ENCODE measurements at places on chromosomes 3 and 15. TPM values are rescaled to one million over a fixed set of nuclear protein-coding genes. Genes with fewer than 3 reads are reported as not detected.
A peak's percentile ranks its signal among the peaks of the same experiment; 100 is the strongest.

GRCh38 chr3:119759962-119760361 is 21.9 kb upstream of the NR1I2 start:
- no peak overlapping the region for H3K27ac ChIP-seq
- no peak for DNase-seq
- H3K36me3 ChIP-seq, result peaks cover 64% of the 10 kb centered on the region
- H3K27me3 ChIP-seq, result no peaks in the 10 kb centered on the region
- H3K4me3 ChIP-seq, result no peak overlapping the region
- no peaks in the 10 kb centered on the region for H3K4me1 ChIP-seq

BOC gene
- 14.2 TPM for total RNA-seq

DNA sequence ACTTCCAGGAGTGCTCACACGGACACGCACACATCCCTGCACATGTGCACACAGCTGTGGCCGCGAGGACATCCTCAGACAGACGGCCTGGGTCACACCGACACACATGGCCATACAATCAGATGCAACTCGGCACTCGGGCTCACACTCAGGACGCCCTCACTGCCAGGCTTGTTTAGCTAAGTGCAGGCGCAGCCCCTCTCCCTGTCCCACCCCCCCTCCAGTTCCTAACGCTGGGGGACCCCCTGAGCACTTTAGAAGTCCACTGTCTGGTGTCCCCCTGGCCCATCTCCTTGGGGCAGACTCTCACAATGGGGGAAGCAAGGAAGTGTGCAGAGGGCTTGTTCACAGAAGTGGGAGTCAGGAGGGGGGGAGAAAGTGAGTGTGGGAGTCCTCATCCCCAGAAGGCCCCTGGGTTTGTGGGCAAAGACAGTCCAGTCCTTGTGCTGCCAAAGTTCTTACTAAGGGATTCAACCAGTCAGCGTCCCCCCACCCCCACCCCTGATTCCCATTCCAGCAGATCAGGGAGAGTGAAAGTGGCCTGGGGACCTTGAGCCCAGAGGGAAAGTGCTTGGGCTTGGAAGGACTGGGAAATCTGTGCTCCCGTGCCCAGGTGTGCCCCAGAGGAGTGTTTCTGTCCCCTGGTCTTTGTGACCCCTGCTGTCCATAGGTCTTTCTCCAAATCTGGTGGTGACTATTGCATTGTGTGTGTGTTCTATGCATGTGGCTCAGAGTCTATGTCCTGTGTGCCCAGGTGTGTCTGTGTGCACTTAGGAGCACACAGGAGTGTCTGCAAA is 767 bp upstream of the GATA2 start:
- H3K4me1 ChIP-seq, result peaks cover 14% of the 10 kb centered on the region
- DNase-seq, result no peak

DNA sequence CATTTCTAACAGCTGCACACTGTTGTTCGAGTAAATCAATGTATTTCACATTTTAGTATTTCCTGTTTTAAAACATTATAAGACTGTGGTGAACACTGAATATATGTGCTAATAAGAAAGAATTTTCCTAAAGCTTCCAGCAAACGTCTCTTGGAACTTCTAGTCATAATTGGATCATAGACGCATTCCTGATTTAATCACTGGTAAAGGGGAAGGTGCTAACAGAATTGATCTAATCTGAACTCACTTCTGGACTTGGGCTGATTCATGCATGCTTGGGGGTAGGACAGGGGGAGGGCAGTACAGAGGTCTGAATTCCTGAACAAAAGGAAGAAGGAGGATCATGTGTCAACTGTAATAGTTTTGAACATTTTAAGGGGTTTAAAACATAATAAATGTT is 7.3 kb upstream of the LEKR1 start:
- H3K27ac ChIP-seq, result no peak overlapping the region
- H3K4me1 ChIP-seq, result peaks cover 17% of the 10 kb centered on the region
- DNase-seq, result no peak
- peaks cover 7% of the 10 kb centered on the region for H3K27me3 ChIP-seq
- no peaks in the 10 kb centered on the region for H3K36me3 ChIP-seq

CPEB1 gene
- 0.60 TPM for total RNA-seq

DNA sequence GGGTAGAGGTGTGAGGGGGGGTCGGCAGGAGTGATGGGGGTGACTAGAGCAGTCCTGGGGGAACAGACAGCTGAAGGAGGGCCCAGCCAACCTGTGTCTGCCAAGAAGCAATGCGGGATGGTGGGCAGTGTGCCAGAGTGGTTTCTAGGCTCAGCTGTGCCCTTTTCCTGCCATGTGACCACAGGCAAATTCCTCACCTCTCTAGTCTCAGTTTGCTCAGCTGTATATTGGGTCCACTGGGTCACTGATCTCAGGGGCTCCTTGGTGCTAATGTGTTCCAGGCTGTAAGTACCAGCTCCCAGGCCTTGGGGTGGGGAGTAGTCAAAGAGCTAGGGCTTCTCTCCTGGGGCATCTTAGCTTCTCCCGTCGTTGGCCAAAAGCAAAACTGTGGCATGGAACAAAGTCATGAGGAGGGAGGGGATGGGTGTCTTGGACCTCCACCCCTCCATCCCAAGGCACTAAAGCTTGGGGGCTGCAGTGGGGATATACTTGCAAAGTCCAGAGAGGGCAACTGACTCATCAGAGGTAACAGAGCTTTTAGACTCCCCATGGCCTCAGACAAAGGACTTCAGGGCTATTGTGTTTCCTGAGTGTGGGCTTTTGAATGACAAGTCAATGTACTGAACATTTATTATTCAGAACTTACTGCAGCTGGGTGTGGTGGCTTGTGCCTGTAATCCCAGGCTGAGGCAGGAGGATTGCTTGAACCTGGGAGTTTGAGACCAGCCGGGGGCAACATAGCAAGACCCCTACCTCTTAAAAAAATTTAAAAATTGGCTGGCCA is 20.9 kb downstream of the SMAD6 start:
- no peak overlapping the region for H3K4me3 ChIP-seq
- no peak for DNase-seq
- no peaks in the 10 kb centered on the region for H3K27me3 ChIP-seq
- H3K36me3 ChIP-seq, result peaks cover 18% of the 10 kb centered on the region

- no peak for DNase-seq
- no peaks in the 10 kb centered on the region for H3K36me3 ChIP-seq
- H3K4me3 ChIP-seq, result no peak overlapping the region
- H3K4me1 ChIP-seq, result peaks cover 13% of the 10 kb centered on the region
These were observed 117.3 kb downstream of the ETFA start for GRCh38 chr15:76193934-76194333.

SELENOK gene
- total RNA-seq, result 40.2 TPM

- H3K4me1 ChIP-seq, result peaks cover 19% of the 10 kb centered on the region
- no peak overlapping the region for H3K27ac ChIP-seq
- H3K36me3 ChIP-seq, result no peaks in the 10 kb centered on the region
These were observed 17.8 kb downstream of the MAPKBP1 start for GRCh38 chr15:41792000-41792637.

- H3K27ac ChIP-seq, result no peak overlapping the region
- no peaks in the 10 kb centered on the region for H3K36me3 ChIP-seq
- H3K27me3 ChIP-seq, result no peaks in the 10 kb centered on the region
- H3K4me3 ChIP-seq, result no peak overlapping the region
- DNase-seq, result no peak
- peaks cover 5% of the 10 kb centered on the region for H3K4me1 ChIP-seq
These were observed 350.5 kb downstream of the TIGIT start for GRCh38 chr3:114644367-114644766.

DPPA4 gene
- total RNA-seq, result 47.5 TPM

LPP gene
- 131 TPM for total RNA-seq

GRCh38 chr3:64956711-64957325 is 269.0 kb upstream of the ADAMTS9 start:
- no peaks in the 10 kb centered on the region for H3K27me3 ChIP-seq
- no peaks in the 10 kb centered on the region for H3K36me3 ChIP-seq
- no peak overlapping the region for H3K4me3 ChIP-seq
- H3K4me1 ChIP-seq, result no peaks in the 10 kb centered on the region

GOLGA8R gene
- 0.31 TPM for total RNA-seq

PARP15 gene
- total RNA-seq, result 0.55 TPM

GRCh38 chr3:144104186-144104585 is 132.6 kb downstream of the DIPK2A start:
- peaks cover 22% of the 10 kb centered on the region for H3K4me1 ChIP-seq
- no peak overlapping the region for H3K4me3 ChIP-seq
- H3K27me3 ChIP-seq, result no peaks in the 10 kb centered on the region
- no peak for DNase-seq
- no peaks in the 10 kb centered on the region for H3K36me3 ChIP-seq
- peak overlapping the region; percentile 25 for H3K27ac ChIP-seq

DNA sequence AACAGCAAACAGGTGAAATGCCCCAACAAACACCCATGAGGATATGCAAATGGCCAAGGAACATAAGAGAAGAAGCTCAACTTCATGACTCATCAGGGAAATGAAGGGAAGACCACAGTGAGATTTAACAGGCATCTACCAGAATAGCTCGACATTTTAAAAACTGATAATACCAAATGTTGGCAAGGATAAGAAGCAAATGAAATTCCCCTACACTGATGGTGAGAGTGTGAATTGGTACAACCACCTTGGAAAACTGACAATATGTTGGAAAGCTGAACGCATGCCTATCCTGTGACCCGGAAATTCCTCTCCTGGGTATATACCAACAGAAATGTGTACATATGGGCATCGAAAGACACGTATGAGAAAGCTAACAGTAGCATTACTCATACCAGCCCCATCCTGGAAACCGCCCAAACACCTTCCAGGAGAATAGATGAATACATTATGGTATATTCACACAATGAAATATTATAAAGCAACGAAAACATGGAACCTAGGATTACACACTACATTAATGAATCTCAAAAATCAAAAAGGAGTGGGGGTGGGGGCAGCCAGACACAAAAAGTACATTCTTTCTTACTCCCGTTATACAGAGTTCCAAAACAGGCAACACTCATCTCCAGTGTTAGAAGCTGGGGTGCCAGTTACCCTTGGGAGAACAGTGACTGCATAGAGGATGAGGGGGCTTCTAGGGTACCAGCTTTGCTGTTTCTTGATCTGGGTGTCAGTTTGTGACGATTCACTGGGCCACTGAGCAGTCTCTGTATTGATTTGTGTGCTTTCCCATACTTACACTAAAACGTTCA is 16.9 kb downstream of the RFTN1 start:
- H3K36me3 ChIP-seq, result no peaks in the 10 kb centered on the region
- no peak for DNase-seq
- peaks cover 40% of the 10 kb centered on the region for H3K27me3 ChIP-seq
- no peak overlapping the region for H3K4me3 ChIP-seq
- no peak overlapping the region for H3K27ac ChIP-seq

DNA sequence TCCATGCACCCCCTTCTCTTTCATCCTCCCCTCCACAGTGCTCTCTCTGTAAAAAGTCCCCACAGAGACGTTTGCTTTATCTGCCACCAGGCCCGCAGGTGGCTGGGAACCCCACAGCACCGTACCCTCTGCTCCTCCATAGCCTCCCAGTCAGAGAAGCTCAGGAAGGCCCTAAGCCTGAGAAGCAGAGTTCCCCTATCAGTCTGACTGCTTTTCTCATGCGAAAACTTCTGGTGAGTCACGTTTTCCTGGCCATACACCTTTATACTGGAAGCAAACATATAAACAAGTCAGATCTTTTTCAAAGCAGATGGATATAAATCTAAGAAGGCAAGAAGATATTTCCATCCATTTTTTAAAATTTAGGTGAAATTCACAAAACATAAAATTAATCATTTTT is 51.5 kb upstream of the MEF2A start:
- DNase-seq, result no peak
- H3K27ac ChIP-seq, result no peak overlapping the region
- no peak overlapping the region for H3K4me3 ChIP-seq
- no peaks in the 10 kb centered on the region for H3K4me1 ChIP-seq

GRCh38 chr3:167861649-167862048 is 126.1 kb downstream of the SERPINI1 start:
- H3K4me3 ChIP-seq, result no peak overlapping the region
- H3K27ac ChIP-seq, result peak overlapping the region; percentile 45
- DNase-seq, result no peak
- no peaks in the 10 kb centered on the region for H3K36me3 ChIP-seq
- peaks cover 4% of the 10 kb centered on the region for H3K4me1 ChIP-seq

CASR gene
- total RNA-seq, result 2.5 TPM

NDN gene
- 46.9 TPM for total RNA-seq

GRCh38 chr3:56980243-56980642 is 80.2 kb upstream of the SPATA12 start:
- no peak for DNase-seq
- no peaks in the 10 kb centered on the region for H3K36me3 ChIP-seq
- H3K27me3 ChIP-seq, result no peaks in the 10 kb centered on the region
- no peak overlapping the region for H3K27ac ChIP-seq
- no peak overlapping the region for H3K4me3 ChIP-seq

DNA sequence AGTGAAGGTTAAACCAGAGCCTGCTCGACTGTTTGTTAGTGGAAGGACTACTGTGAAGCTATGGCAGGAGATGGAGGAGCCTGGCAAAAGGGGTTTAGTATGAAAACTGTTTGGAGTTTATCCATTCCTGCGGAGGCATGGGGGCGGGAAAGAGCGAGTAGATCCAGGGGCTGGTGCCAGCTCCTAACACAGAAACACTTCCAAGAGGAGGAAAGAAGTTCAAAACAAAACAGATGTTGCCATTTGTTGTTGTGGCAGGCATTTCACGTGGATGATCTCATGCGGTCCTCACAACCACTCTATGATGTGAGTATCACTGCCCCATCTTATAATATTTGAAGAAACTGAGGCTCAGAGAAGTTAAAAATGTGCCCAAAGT is 30.7 kb upstream of the KY start:
- peaks cover 8% of the 10 kb centered on the region for H3K4me1 ChIP-seq
- peak overlapping the region; percentile 43 for H3K27ac ChIP-seq
- H3K36me3 ChIP-seq, result no peaks in the 10 kb centered on the region

SLC24A5 gene
- not detected for total RNA-seq

DNA sequence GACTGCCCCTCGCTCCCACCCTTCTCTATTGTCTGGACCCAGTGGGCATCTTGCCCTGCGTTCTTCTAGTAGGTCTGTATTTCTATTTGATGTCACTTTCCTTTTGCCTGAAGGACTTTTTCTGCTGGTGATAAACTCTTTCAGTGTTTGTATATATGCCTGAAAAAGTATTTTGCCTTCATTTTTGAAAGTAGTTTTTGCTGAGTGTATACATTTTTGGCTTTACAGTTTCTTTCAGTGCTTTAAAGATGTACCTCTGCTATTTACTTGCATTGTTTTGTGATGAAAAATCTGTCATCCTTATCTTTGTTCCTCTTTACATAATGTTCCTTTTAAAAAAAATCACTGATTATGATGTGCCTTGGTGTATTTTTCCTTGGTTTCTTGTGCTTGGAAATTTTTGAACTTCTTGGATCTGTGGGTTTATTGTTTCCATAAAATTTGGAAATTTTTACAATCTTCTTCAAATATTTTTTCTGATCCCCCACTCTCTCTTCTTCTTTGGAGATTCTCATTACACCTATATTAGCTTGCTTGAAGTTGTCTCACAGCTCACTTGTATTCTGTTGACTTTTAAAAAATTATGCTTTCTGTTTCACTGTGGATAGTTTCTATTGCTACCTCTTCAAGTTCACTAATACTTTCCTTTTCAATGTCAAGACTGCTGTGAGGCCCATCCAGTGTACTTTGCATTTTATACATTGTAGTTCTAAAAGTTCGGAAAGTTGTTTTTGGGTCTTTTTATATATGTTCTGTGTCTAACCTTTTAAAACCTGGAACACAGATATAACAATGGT is 67.8 kb downstream of the RGMA start:
- no peak overlapping the region for H3K4me3 ChIP-seq
- no peak for DNase-seq
- no peak overlapping the region for H3K27ac ChIP-seq

AQP9 gene
- not detected for total RNA-seq

- H3K4me1 ChIP-seq, result peaks cover 17% of the 10 kb centered on the region
- H3K27ac ChIP-seq, result no peak overlapping the region
- peaks cover 25% of the 10 kb centered on the region for H3K36me3 ChIP-seq
- H3K4me3 ChIP-seq, result no peak overlapping the region
- no peaks in the 10 kb centered on the region for H3K27me3 ChIP-seq
- DNase-seq, result no peak
These were observed 91.8 kb upstream of the LMOD3 start for GRCh38 chr3:69214241-69214640.

PRR20G gene
- not detected for total RNA-seq
